Uterus (tissue), 4 donors: ENCODE measurements at places on chromosomes 12 and 14. TPM values are rescaled to one million over a fixed set of nuclear protein-coding genes. Genes with fewer than 3 reads are reported as not detected.

Gene LGALS3
- 71.9 TPM for total RNA-seq

DNA sequence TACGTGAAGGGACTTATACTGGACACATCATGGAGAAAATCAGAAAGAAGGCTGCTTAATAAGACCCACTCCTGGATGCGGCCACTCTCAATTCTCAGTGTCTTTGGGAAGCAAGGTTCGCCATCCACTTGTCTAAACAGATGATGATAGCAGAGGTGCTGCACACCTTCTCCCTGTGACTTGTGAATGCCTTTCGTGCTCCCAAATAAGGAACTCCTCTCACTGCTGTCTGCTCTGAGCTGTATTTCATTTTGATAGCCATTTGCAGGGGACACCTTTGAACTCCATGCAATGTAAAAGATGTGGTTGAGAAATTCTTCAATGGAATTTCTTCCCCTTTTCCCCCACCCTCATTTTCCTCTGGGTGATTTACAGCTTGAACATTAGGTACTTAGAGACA, 11.6 kb downstream of the RMST start:
- no peaks in the 10 kb centered on the region for H3K4me1 ChIP-seq
- no peaks in the 10 kb centered on the region for H3K36me3 ChIP-seq
- H3K27me3 ChIP-seq = no peaks in the 10 kb centered on the region
- no peak overlapping the region for H3K4me3 ChIP-seq

Gene SLC38A6
- total RNA-seq = 57.5 TPM

DNA sequence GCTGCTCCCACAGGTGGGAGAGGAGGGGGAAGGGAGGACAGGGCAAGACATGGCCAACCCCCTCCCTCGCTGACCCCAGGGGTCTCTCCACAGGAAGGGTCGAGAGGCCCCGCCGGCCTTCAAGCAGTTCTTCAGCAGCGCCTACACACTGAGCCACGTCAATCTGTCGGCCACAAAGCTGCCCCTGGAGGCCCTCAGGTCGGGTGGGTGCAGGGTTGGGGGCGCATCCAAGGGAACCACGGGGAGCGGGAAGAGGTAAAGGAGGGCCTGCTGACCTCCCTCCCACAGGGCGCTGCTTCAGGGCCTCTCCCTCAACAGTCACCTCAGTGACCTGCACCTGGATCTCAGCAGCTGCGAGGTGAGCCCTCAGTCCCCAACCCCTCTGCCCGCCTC, 6.1 kb downstream of the CARMIL3 start:
- H3K4me3 ChIP-seq = no peak overlapping the region
- no peak for DNase-seq
- no peaks in the 10 kb centered on the region for H3K4me1 ChIP-seq
- H3K27ac ChIP-seq = no peak overlapping the region
- no peaks in the 10 kb centered on the region for H3K27me3 ChIP-seq

Gene GPR162
- total RNA-seq = 0.29 TPM

Gene SPIC
- total RNA-seq = not detected
